ENCODE measurements at places on chromosomes 3 and 15. TPM values are rescaled to one million over a fixed set of nuclear protein-coding genes. Genes with fewer than 3 reads are reported as not detected.

XCR1 gene
- total RNA-seq, result not detected

- peaks cover 6% of the 10 kb centered on the region for H3K4me1 ChIP-seq
- no peaks in the 10 kb centered on the region for H3K36me3 ChIP-seq
- no peaks in the 10 kb centered on the region for H3K27me3 ChIP-seq
Observed at GRCh38 chr3:195425849-195426248, 17.0 kb downstream of the ACAP2 start.

DNA sequence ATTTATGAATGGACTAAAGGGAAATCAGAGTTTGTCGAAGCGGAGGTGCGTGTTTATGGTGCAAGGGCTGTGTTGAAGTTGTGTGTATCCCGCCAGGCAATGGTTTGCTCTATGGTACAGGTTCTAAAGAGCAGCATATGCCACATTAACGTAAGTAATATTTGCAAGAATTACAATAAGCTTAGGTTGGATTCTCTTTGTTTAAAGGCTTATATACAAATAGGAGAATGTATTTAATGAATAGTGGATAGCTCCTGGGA is 800 bp downstream of the EPHA3 start:
- H3K4me1 ChIP-seq, result no peaks in the 10 kb centered on the region
- H3K27ac ChIP-seq, result no peak overlapping the region
- H3K36me3 ChIP-seq, result no peaks in the 10 kb centered on the region
- no peak overlapping the region for H3K4me3 ChIP-seq
- peaks cover 2% of the 10 kb centered on the region for H3K27me3 ChIP-seq

DNA sequence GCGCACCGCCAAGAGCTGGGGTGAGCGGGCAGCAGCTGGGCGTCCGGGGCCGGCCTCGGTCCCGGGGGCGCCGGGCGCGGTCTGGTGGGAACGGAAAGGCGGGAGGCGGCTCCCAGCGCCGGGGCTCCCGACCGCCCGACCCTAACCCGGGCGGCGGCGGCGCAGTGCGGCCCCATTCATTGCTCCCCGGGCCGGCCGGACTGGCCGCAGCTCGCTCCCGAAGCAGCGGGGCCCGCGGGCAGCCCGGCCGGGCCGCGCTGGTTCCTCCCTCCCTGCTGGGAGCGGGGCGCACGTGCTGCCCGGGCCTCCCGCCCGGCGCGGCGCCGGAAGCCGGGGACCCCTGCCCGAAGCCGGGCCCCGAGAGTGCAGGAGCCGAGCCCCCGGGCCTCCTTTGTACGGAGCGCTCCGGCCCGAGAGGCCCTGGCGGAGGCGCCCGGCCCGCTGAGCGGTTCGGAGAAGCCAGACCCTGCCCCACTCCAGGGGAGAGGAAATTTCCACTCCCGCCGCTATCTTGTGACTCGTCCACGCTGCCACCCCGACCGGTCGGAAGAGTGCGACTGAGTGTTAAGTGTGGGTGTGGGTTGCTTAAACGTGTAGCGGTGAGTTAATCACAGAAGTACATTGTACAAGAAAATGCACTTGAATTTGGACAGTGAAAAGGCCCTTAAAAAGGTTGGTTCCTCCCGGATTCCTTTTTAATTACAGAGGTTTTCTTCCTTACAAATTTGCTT is 613 bp downstream of the ATP1B3 start:
- peak overlapping the region; percentile 78 for H3K4me3 ChIP-seq
- peak overlapping the region; percentile 78 for H3K27ac ChIP-seq
- H3K4me1 ChIP-seq, result peaks cover 18% of the 10 kb centered on the region

DNA sequence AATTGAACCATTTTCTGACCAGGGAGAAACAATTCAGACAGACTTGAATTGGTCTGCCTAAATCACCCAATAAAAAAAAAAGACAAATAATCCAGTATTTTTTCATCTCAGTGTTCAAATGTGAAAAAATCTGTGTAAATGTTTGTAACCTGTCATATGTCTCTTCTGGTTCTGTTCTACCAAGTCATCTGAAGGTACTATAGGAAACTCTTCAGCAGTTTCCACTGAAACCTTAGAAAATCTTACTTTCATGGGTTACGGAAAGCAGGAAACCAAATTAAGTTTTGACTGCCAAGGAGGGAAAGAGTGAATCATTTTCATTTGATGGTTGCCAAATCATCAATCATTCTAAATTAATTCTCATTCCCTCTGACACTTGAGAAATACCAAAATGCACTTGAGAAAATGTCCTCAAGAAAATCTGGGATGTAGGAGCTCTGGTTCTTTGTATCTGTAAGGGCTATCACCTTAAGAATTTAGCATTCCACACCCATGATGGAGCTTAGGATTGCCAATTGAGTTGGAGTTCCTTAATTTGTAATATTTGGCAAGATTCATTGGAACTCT is 278.2 kb upstream of the KCNH8 start:
- H3K27ac ChIP-seq, result no peak overlapping the region
- no peak overlapping the region for H3K4me3 ChIP-seq
- DNase-seq, result no peak
- H3K27me3 ChIP-seq, result no peaks in the 10 kb centered on the region
- H3K4me1 ChIP-seq, result no peaks in the 10 kb centered on the region
- H3K36me3 ChIP-seq, result no peaks in the 10 kb centered on the region

MCTP2 gene
- total RNA-seq, result 0.75 TPM

GRCh38 chr3:5332270-5332956 is 144.9 kb downstream of the EDEM1 start:
- no peak overlapping the region for H3K4me3 ChIP-seq
- no peaks in the 10 kb centered on the region for H3K27me3 ChIP-seq
- DNase-seq, result no peak
- no peaks in the 10 kb centered on the region for H3K36me3 ChIP-seq
- no peaks in the 10 kb centered on the region for H3K4me1 ChIP-seq

- no peaks in the 10 kb centered on the region for H3K36me3 ChIP-seq
- H3K4me1 ChIP-seq, result no peaks in the 10 kb centered on the region
- H3K27ac ChIP-seq, result no peak overlapping the region
- H3K4me3 ChIP-seq, result no peak overlapping the region
- no peaks in the 10 kb centered on the region for H3K27me3 ChIP-seq
Observed at GRCh38 chr15:91282486-91282885, 182.4 kb downstream of the SV2B start.

OR5K2 gene
- total RNA-seq, result not detected

IFT80 gene
- 22.5 TPM for total RNA-seq

PCSK6 gene
- 0.72 TPM for total RNA-seq

GRCh38 chr3:133717424-133717823 is 28.8 kb upstream of the TF start:
- H3K4me3 ChIP-seq, result no peak overlapping the region
- no peak for DNase-seq
- H3K27me3 ChIP-seq, result peaks cover 14% of the 10 kb centered on the region
- H3K27ac ChIP-seq, result no peak overlapping the region

- H3K4me1 ChIP-seq, result peaks cover 8% of the 10 kb centered on the region
- H3K27ac ChIP-seq, result peak overlapping the region; percentile 43
- peak overlapping the region; percentile 82 for H3K4me3 ChIP-seq
- DNase-seq, result peak; percentile 99
- H3K36me3 ChIP-seq, result no peaks in the 10 kb centered on the region
- H3K27me3 ChIP-seq, result peaks cover 7% of the 10 kb centered on the region
Observed at GRCh38 chr15:45198337-45199135, 10.8 kb upstream of the SHF start.

GRCh38 chr15:91336687-91337086 is 236.6 kb downstream of the SV2B start:
- no peaks in the 10 kb centered on the region for H3K36me3 ChIP-seq
- H3K4me3 ChIP-seq, result no peak overlapping the region
- no peak for DNase-seq
- no peak overlapping the region for H3K27ac ChIP-seq

DNA sequence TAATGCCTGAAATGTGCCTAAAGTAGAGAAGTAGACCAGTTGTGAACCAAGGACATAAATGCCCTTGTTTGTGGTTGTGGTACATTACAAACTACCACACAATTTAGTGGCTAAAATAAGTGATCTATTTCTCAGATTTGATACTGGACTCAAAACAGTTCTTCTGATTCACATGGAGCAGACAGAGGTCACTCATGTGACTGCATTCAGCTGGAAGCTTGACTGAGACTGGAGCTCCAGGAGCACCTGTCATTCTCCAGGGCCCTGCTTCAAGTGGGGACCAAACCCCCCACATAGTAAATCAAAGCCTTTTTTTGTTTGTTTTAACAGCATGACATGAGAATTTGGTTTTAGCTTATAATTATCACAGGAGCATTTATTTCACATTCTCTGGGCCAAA is 301.2 kb downstream of the OXSM start:
- H3K4me3 ChIP-seq, result no peak overlapping the region
- no peaks in the 10 kb centered on the region for H3K27me3 ChIP-seq
- no peak for DNase-seq
- no peaks in the 10 kb centered on the region for H3K36me3 ChIP-seq
- H3K27ac ChIP-seq, result no peak overlapping the region

SCG5 gene
- 3.3 TPM for total RNA-seq

- H3K4me1 ChIP-seq, result no peaks in the 10 kb centered on the region
- H3K27me3 ChIP-seq, result peaks cover 2% of the 10 kb centered on the region
- DNase-seq, result no peak
- H3K36me3 ChIP-seq, result no peaks in the 10 kb centered on the region
- no peak overlapping the region for H3K27ac ChIP-seq
- no peak overlapping the region for H3K4me3 ChIP-seq
Observed at GRCh38 chr15:89937365-89938350, 24.9 kb upstream of the ARPIN start.

GRCh38 chr15:59236394-59236793 is 29.8 kb downstream of the LDHAL6B start:
- H3K27ac ChIP-seq, result peak overlapping the region; percentile 92
- DNase-seq, result no peak
- H3K36me3 ChIP-seq, result peaks cover under 1% of the 10 kb centered on the region
- H3K27me3 ChIP-seq, result no peaks in the 10 kb centered on the region

LDHAL6B gene
- not detected for total RNA-seq

DNA sequence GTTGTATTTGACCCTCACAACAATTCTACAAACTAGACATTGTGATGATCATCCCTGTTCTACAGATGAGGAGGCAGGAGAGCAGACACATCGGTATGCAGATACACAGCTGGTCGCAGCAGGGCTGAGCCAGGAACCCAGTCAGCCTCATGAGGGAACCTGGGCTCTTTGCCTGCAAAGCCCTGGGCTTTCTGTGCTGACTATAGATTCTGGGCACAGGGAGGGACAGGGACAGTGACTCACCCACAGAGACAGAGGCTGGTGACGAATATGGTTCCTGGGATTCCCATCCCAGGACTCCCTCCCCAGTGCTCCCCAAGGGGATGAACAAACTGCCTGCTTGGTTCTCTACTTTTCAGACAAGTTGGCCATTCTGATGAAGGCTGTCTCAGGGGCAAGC is 3.8 kb upstream of the CAMP start:
- H3K4me3 ChIP-seq, result no peak overlapping the region
- no peaks in the 10 kb centered on the region for H3K36me3 ChIP-seq
- DNase-seq, result no peak

DNA sequence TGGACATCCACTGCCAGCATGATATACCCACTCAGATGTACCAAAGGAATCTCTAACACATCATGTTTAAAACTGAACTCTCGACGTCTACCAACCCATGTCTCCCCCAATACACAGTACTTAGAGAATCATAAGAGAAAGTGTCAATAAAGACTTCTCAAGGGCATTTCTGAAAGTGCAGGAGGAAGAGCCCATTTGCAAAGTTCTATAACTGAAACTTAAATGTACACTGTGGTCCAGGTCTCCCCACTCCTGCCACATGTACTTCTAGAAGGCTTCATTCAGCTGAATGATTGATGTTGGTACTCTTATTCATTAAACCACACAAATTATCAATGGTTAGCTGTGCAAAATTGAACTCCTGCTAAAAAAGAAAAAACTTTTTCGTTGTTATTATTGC is 31.8 kb downstream of the HERC1 start:
- H3K27ac ChIP-seq, result no peak overlapping the region
- H3K4me3 ChIP-seq, result no peak overlapping the region
- H3K4me1 ChIP-seq, result no peaks in the 10 kb centered on the region
- no peak for DNase-seq
- no peaks in the 10 kb centered on the region for H3K27me3 ChIP-seq

GRCh38 chr3:52237657-52238172 is 1.2 kb downstream of the TWF2 start:
- H3K4me1 ChIP-seq, result peaks cover 18% of the 10 kb centered on the region
- H3K27ac ChIP-seq, result peak overlapping the region; percentile 80
- H3K4me3 ChIP-seq, result no peak overlapping the region
- H3K36me3 ChIP-seq, result peaks cover 2% of the 10 kb centered on the region

All from endothelial cell of umbilical vein (primary cell).